ENCODE measurements at places on chromosomes 12 and 14.

DNA sequence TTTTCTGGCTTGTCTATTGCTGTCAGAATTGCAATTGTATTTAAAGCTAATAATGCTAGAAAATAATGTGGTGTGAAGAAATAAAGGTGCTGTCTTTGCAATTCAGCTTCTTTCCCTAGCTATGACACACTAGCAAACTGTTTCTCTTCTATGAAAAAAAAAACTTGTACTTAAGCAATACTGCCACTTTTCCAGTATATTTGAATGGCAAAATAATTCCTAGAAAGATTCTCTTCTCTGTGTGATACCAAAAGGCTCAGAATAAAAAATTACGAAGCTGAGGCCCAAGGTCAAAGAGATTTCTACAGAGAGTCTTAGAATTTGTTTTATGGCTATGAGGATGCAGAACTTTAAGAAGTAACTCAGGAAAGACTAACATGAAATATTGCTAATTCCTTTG is 235.5 kb downstream of the ADAMTS20 start:
- no peak for DNase-seq

GRCh38 chr12:58576081-58576480 is 344.2 kb downstream of the LRIG3 start:
- no peak for DNase-seq

- no peak for DNase-seq
Measured at GRCh38 chr12:122009741-122010140, 11.9 kb upstream of the BCL7A start.

DNA sequence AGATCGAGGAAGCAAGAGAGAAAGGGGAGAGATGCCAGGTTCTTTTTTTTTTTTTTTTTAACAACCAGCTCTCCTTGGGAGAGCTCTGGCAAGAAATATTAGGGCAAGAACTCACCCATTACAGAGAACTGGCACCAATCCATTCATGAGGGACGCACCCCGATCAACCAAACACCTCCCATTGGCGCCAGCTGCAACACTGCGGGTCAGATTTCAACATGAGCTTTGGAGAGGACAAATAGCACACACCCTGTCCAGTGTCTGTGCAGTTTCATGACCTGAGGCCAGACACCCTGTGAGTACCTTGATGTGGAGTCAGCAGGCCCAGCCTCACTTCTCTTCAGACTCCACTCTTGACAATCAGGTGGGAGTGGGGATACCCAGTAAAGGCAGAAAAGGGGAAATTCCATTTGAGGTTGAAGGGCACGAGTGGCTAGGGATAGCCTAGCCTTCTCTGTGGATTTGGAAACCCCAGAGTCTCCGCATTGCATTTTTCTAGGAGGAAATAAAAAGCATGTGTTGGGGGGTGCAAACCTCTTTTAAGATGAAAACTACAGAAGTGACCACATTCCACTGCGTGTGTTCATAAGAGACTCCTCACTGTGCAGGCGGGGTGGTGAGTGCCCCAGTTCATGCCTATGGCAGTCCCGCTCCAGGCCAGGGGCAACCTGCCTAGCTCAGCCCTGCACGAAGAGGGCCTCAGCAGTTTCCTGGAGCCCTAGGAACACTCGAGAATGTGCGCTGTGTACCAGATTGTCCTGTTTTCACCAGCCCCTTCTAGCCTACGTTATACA is 42.4 kb upstream of the GPATCH2L start:
- no peak for DNase-seq

DNA sequence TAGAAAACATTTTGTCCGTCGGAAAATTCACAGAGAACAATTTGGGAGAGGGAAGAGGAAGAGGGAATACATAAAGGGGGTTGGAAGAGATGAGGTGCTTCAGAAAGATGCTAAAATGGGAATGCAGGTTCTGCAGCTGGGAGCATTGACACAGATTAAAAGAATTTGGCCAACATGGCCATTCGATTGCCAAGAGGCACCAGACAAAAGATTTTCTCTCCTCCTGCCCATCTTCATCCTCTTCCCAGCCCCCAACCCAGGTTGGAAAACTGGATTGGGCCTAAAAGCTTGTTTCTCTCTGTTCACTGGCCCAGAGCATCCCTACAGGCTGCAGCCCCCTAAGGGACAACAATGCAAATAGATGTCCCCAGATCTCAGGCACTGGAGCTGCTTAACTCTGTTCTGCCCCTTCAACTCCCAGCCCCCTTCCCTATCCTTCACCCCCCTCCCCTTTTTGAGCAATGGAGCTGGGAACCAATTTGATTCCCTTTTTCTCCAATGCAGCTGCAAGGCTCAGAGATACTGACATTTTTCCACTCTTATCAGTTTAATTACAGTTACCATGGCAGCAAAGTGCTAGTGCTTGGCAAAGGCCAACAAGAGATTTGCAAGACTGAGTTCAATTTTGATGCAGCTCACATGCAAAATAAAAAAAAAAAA is 1.9 kb downstream of the LMO3 start:
- DNase-seq, result no peak

DNA sequence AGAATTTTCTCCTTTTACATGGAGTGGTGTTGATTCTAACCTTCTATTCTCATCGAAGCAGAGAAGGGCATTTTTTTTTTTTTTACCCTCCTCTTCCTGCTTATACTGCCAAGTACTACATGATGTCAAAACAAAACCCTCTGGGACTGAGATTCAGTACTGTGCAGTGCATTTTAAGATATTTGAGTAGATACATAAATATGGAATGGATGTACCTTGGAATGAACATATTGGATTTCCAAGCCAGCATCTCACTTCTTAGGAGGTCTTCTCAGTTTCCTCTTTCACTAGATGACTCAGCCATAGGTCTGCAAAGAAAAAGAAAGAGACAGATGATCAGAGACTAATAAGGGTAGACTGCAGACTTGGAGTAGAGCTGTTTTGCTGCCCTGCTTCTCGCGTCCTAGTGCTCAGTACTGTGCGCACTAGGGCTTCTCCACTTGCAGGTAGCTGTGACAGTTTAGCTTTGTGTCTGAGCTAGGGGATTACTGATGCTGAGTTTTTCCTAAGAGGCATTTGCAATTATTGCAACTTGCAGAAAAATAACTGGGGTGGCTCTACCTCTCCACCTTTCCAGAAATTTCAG is 20.4 kb downstream of the TPH2 start:
- DNase-seq, result no peak

DNA sequence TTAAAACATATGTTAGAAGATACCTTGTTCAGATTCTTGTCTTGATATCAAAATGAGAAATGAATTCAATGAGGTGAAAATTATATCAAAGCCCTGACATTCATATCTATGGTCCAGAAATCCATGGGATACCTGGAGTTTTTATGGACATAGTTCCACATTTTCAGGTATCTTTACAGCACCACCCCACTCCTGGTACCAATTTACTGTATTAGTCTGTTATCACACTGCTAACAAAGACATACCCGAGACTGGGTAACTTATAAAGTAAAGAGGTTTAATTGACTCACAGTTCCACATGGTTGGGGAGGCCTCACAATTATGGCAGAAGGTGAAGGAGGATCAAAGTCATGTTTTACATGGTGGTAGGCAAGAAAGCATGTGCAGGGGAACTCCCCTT is 361.5 kb downstream of the PRKD1 start:
- no peak for DNase-seq

DNA sequence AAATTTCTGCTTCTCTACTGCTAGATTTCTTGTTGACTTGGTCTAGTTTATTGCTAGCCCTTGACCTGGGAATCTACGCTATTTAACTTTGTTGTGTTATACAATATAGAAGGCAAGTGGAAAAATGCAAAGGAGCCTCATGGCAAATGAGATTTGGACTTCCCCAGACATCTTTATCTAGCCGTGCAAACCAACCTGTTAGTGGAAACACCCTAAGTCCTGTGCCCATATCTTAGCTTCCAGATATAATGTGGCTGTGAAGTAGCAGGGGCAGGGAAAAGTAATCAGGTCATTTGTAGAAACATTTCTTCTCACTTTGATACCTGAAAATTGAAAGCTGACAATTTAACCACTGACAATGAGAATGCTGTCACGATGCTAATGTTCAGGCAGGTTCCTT is 90.7 kb upstream of the ATP2B1 start:
- no peak for DNase-seq

- DNase-seq, result no peak
Measured at GRCh38 chr12:48390026-48390425, 39.3 kb upstream of the ZNF641 start.

GRCh38 chr12:9867531-9867930 is 1.6 kb downstream of the CLEC2B start:
- no peak for DNase-seq

DNA sequence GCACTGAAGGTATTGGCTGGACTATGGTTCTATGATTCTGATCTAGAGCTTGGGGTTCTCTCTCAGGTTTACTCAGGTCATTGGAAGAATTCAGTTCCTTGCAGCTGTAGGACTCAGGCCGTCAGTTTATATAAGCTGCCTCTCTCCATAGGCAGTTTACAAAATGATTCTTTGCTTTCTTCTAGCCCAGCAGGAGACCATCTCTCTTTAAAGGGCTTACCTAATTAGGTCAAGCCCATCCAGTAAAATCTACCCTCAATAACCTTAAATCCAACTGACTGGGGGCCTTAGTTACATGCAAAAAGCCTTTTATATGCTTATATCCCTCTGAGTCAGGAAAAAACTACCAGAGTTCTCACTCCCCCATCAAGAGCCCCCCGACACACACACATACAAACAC is 80.5 kb upstream of the GARIN6 start:
- no peak for DNase-seq

GRCh38 chr14:103529383-103530365 is 678 bp downstream of the TRMT61A start:
- no peak for DNase-seq

DNA sequence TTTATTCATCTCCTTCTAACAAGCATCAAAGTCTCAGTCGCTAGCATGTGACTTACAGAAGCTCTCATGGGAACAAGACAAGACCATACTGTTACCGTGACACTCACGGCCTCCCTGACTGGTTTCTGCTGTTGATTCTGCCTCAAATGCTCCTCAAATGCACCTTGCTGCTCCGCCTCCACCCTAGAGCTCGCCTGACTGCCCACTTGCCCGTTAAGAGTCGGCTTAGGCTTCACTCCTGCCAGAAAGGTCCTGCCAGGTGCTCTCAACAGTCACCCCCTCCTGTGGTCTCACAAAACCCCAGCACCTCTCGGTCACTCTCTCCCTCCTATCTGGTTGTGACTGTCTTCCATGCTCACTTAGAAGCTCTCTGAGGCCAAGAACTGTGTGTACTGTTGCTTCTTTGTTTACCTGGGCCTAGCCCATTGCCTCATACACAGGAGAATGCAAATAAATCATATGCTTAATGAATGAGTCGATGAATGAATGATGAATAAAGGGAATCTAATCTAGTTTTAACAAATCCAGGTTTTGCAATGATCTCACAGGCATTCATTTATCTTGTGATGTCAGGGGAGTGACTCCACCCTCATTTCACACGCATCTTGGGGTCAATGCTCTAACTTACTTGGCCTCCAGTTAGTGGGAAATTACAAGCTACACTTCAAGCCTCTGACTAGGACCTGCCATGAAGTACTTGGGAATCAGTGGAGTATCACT is 41.3 kb downstream of the SSH1 start:
- DNase-seq, result no peak

GRCh38 chr14:97544571-97544970 is 747.4 kb downstream of the VRK1 start:
- no peak for DNase-seq

- DNase-seq, result no peak
Measured at GRCh38 chr12:103936679-103937078, 6.5 kb downstream of the HSP90B1 start.

- DNase-seq, result no peak
Measured at GRCh38 chr14:31927348-31927832, 149.7 kb upstream of the ARHGAP5 start.

- DNase-seq, result no peak
Measured at GRCh38 chr12:49293056-49293956, 1.6 kb upstream of the PRPH start.

- no peak for DNase-seq
Measured at GRCh38 chr14:51225751-51226150, 14.3 kb upstream of the TMX1 start.

GRCh38 chr14:37550511-37550910 is 44.5 kb downstream of the FOXA1 start:
- DNase-seq, result no peak

DNA sequence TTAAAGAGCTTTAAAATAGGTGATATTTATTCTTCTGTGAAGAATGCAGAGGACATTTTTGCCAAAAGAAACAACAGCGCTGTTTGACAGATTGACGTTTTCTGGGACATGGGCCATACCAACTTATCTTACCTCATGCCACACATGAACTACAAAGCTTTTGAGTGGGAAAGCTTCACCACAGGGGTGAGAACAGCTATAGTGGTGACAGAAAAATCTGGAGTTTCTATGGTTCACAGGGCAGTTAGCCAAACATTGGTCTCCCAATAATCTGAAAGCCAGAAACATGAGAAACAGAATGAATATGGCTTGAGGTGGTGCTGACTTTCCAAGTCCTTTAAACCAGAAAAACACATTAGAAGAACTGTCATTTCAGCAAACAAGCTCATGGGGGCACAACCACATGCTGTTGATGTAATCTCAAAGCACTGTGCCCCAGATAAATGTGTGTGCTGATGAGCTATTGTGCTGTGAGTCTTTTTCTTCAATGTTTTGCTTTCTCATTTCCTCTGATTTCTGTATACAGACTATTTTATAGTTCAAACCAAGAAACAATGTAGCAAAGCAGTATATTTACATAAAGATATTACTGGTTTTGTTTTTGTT is 905.4 kb downstream of the SLC16A7 start:
- DNase-seq, result no peak

DNA sequence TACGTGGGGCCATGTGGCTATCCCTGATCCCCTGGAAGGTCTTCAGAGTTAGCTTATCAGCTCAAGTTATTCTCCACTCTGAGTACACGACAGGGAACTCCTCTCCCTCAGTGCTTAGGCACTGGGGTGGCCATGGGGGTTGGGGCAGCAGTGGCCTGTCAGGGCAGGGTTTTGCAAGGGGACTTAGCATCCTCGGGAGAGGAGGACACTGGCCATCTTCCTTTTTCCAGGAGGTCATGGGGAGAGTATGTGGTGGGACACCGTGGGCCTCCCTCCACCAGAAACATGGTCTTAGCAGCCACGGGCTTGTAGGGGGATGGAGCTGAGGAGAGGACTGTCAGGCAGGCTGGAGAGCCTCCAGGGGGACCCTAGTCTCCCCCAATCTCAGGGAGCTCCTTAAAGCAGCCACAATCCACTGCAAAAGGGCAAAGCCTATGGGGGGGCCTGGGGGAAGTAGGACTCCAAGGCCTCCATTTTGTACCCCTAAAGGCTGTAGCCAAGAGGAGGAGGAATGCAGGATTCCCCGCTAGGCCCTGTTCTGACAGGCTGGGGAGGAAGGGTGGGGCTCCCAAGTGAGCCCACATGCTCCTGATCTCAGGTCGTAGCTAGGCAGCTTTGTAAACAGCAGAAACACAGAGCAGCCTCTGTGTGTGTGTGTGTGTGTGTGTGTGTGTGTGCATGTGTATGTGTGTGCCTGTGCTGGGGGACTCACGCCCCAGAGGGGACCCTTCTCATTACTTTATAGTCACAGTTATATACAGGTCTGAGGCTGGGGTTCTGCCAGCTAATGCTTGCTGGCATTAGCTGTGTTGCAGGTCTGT is 36.6 kb downstream of the KRT80 start:
- no peak for DNase-seq
